ENCODE measurements at places on chromosomes 11 and 22.
A peak's percentile ranks its signal among the peaks of the same experiment; 100 is the strongest.

- DNase-seq = no peak
Observed at GRCh38 chr11:22780952-22781593, 48.5 kb downstream of the SVIP start.

GRCh38 chr11:95884376-95884775, 39.5 kb downstream of the MTMR2 start:
- no peak for DNase-seq

GRCh38 chr22:46974077-46974476, 211.6 kb downstream of the TBC1D22A start:
- no peak for DNase-seq

DNA sequence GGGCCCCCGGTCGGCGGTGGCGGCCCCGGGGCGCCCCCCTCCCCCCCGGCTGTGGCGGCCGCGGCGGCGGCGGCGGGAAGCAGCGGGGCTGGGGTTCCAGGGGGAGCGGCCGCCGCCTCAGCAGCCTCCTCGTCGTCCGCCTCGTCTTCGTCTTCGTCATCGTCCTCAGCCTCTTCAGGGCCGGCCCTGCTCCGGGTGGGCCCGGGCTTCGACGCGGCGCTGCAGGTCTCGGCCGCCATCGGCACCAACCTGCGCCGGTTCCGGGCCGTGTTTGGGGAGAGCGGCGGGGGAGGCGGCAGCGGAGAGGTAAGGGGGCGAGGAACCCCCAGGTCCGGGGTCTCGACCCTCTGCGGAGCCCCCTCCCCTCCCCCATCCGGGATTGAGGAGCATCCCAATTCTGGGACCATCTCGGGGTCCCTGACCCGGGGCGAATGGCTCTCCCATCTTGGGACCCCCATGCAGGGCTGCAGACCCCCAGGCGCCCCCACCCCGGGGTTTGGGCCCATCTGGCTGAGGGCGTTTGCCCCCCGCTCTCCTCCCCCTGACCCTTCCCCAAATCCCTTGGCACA, 431 bp downstream of the KMT2A start:
- DNase-seq = peak; percentile 47

DNA sequence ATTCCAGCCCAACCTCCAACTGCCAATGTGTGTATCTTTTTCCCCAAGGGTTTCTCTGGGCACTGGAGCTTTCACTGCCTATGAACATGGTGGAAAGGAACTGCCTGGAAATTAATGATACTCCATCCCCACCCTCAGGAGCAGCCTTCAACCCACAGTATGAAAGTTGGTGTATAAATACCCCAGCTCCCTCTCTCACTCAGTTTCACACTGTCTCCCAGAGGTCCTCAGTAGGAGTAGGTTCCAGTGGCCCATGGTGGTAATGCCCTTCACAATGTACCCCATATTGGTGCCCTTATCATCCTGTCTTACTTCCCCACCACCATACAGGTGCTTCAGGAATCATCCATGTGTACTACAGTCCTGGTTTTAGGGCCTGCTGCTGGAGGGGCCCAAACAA, 462.6 kb downstream of the MIAT start:
- DNase-seq = no peak

GRCh38 chr11:112310848-112311247, 50.2 kb upstream of the PLET1 start:
- no peak for DNase-seq

GRCh38 chr11:2277008-2277346, 6.6 kb upstream of the ASCL2 start:
- DNase-seq = no peak

DNA sequence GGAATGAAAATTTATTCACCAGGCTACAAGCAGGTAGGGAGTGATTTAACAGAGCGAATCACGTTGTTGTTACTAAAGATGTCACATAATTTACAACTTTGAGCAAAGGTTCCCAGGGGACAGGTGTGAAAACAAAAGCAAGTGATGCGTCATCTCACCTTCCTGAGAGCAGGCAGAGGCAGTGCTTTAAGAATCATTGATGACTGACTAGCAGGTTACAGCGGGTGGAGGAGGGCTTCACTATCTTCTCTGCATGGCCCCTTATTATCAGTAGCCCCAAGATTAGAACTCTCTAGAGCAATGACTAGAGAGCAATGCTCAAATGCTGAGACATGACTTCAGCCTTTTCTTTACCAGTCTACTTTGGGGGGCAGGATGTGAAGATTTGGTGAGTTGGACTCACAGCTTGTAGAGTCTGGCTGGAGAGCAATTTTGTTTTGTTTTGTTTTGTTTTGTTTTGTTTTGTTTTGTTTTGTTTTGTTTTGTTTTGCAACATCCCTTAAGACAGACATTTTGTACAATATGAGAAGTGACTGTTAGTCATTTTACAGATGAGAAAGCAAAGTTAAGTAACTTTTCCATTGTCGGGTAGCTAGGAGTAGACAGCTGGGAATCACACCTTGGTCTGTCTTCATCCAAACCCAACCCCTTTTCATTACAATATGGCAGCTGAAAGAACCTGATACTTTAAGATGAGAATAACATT, 84.8 kb downstream of the SLC1A2 start:
- no peak for DNase-seq

GRCh38 chr11:76316726-76317125, 64.2 kb downstream of the THAP12 start:
- no peak for DNase-seq

DNA sequence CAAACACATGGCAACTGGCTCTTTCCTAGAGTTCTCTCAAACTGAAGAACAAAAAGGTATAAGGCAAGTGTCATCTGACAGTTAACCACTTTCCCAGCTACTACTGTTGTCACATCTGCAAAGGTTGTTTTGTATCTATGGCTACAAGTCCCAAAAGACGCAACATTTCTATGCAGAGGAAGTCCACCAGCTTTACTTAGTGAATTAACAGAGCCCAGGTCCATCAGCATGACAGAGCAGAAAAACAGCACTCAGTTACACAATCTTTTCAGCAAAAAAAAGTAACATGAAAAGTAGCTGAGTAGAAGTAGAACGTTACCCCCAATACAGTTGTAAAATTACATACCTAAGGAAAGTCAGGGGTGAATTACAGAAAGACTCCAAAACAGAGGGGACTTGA, 12.1 kb downstream of the CPSF7 start:
- DNase-seq = no peak

DNA sequence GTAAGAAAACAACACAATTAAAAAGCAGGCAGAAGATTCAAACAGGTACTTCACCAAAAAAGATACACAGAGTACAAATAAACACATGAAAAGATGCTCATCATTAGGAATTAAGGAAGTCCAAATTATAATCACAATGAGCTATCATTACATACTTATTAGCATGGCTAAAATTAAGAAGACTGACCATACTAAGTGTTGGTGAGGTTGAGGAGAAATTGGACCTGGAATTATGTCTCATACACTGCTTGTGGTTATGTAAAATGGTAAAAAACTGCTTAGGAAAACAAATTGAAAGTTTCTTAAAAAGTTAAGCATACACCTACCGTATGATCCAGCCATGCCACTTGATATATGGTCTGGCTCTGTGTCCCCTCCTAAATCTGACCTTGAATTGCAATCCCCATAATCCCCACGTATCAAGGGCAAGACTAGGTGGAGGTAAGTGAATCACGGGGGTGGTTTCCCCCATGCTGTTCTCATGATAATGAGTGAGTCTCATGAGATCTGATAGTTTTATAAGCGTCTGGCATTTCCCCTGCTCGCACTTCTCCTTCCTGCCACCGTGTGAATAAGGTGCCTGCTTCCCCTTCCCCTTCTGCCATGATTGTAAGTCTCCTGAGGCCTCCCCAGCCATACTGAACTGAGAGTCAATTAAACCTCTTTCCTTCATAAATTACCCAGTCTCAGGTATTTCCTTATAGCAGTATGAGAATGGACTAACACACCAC, 4.8 kb downstream of the SAAL1 start:
- no peak for DNase-seq

- DNase-seq = no peak
Observed at GRCh38 chr22:45991098-45991497, 14.1 kb upstream of the WNT7B start.

DNA sequence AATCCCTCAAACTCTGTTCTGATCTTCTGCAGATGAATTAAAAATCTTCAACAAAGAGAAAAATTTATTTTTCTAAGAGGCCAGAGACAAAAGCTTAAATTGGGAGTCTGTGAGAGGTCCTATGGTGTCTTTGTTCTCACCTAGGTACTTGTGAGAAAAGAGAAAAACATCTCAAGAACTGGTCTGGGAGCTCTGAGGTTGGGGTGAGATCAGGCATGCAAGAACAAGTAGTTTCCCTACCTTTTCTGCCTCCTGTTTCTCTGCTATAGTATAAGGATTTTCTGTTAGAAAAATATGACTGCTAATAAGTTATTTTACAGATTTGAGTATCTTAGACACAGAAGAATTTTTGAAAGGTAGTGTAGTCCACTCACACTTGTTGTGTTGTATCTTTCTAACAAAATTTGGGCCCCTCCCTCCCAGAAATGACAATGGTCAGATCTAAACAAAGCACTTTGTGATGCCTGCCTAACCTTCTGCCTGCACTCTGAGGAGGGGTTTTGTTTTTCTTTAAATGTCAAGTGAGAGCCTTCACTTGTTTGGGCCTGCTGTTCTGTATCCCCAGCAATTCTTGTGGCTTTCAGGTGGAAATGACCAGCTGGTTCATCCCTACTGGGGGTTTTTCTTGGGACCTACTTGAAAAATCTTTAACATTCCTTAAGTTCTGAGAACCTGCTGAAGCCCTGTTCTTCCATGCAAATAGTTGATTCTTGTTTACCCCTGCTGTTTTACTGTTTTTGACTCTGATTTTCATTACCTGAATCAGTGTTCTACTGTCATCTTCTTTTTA, 13.6 kb upstream of the OR51S1 start:
- no peak for DNase-seq

GRCh38 chr11:74057249-74058151, 48.6 kb upstream of the UCP3 start:
- DNase-seq = no peak

GRCh38 chr22:37745548-37746365, 48.9 kb downstream of the TRIOBP start:
- peak; percentile 92 for DNase-seq

GRCh38 chr11:27857588-27857987, 157.3 kb upstream of the BDNF start:
- DNase-seq = no peak

DNA sequence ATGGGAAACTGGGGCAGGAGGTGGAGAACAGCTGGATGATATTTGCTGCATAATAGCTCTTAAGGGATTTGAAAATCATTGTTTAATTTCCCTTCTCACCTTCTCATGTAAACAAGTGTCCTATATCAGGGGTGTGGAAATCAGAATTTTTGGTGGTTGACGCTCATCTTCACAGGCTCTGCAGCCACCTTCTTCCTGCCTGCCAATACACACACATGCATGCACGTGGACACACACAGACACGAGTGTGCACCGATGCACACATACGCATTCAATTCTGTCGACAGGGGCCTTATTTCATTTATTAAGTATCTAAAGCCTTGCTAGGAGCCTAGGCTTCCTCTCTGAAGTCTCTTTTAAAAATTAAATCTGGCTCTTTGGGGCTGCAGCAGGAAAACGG, 349.4 kb upstream of the NCAM1 start:
- DNase-seq = no peak

DNA sequence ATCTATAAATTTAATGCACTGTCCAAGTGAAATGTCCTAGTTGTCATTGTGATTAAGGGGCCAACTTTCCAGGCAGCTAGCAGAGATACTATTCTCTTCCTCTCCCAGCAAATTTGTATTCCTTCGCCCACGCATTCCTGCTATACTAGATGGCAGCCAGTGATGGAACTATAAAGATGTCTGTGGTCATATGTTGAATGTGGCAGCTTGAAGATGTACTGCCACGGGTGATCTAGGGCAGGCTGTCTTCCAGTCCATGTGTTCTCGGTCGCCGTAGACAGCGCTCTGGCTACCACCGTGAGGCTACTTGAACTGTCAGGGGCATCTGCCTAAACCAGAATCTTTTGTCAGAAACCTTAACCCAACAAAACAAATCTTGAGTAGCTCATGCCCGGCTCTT, 8.3 kb upstream of the SIDT2 start:
- DNase-seq = no peak

DNA sequence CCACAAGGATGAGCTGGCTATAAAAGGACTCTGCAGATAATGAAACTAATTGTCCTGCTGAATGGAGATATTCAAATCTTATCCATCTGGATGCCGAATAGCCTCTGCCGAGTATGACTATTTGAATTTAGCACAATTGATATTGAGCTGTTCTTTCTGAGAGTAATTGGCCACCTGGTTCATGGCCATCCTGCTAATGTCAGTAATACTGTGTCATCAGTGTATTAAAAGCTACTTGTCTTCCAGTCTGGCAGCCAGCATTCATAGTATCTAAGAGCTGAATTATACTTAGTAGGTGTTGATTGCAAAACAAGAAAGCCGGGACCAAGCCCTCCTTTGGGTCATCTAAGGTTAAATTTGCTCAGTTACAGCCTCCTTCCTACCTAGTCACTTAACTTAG, 310.7 kb upstream of the NCAM1 start:
- DNase-seq = no peak

DNA sequence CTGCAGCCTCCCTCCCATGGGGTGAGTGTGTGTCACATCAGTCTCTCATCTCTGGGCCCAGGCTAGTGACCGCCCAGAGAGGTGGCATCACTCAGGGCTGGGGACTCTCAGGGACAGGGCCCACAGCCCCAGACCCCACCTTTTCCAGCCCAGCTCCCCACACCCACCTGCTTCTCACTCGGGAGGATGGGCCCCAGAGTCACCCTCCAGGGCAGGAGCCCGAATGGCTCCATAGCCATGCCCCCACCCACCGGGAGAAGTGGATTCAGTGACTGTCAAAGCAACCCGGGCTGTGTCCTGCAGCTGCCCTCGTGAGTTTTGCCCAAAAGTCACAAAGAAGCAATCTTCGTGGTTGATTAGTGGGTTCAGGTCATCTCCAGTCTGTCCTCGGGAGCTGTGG, 26.0 kb downstream of the PARVG start:
- no peak for DNase-seq

GRCh38 chr11:22343371-22344032, 5.3 kb downstream of the SLC17A6 start:
- DNase-seq = no peak

GRCh38 chr11:27213232-27213660, 149.8 kb downstream of the CCDC34 start:
- no peak for DNase-seq

DNA sequence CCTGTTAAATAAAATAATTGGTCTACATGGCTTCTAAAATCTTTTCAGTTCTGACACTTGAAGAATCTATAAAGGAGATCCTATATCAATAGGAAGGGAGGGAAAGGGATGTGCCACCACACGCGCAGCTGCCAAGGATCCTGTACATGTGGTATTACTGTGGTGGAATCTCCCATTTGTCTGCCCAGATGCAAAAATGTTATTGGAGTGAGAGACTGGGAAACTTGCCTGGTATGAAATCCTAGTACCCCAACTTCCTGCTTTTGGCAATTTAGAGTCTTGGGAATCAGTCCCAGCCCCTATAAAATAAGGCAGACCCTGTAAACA, 81.9 kb upstream of the PICALM start:
- no peak for DNase-seq

- DNase-seq = no peak
Observed at GRCh38 chr22:50711446-50712340, 26.3 kb upstream of the ACR start.

DNA sequence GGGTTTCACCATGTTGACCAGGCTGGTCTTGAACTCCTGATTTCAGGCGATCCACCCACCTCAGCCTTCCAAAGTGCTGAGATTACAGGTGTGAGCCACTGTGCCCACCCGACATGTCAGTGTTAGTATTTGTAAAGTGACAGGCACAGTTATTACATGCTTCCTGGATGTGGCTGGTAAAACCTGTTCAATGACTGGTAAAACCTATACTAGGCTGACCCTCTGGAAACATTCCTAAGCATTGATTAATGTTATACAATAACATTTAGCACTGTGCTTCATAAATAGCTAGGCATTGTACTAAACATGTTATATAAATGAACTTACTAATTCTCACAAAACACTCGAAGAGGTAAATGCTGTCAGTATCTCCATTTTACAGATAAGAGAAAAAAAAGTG, 20.9 kb upstream of the JHY start:
- no peak for DNase-seq

Data from stimulated activated CD4-positive, alpha-beta T cell treated with anti-CD3 and anti-CD28 coated beads, Interleukin-2, amount 100 ng/mL, for 24 hours (primary cell).